Activated CD4-positive, alpha-beta T cell treated with anti-CD3 and anti-CD28 coated beads, Interleukin-2, amount 10 ng/mL, durations not matched to agents 7 days and 5 days (primary cell): ENCODE measurements at places on chromosomes 3 and 15. TPM values are rescaled to one million over a fixed set of nuclear protein-coding genes. Genes with fewer than 3 reads are reported as not detected.

- no peak for DNase-seq
- no peak overlapping the region for H3K27ac ChIP-seq
Measured at GRCh38 chr3:45771831-45772230, 24.5 kb downstream of the SLC6A20 start.

DNA sequence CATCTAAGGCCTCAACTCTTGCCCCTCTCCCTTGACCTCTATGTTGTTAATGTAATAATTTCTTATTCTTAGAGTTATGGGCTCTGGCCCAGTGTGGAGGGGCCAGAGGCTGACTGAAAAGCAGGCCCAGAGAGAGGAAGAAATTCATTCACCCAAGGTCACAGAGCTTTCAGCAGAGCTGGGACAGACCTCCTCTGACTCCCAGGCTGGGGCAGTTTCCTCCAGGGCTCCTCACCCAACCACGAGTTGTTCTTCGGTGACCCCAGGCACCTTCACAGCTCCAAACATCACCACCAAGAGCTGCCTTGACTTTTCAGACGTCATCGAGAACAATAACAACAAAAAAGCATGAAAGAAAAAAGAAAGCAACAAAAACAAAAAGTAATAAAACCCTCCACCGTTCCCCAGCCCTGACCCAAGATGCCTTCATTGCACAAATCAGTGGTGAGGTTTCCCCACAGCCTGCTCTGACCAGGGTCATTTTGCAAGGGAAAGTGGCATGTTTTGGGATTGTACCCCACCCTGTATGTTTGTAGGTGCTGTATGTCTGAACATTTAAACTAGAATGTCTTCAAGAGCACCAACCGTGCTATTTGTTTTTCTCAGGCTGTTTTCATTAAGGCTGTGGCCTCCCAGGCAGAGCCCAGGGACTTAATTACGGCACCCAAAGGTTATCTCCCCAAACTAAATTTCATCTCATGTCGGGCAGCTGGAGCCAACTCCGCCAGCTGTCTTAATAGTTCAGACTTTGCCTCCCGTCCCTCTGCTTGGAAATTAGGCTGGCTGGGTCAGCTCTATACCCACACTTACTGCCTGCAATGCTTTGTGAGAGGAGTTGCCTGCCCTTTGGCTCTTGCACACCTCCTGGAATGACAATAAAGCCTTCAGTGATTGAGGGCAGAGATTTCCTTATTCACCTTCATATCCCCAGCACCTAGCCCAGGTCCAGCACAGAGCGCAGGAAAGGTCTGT lies 173.8 kb downstream of the RPLP1 start:
- peaks cover 30% of the 10 kb centered on the region for H3K27me3 ChIP-seq
- H3K4me1 ChIP-seq = peaks cover 8% of the 10 kb centered on the region
- no peak overlapping the region for H3K27ac ChIP-seq
- no peak for DNase-seq

DNA sequence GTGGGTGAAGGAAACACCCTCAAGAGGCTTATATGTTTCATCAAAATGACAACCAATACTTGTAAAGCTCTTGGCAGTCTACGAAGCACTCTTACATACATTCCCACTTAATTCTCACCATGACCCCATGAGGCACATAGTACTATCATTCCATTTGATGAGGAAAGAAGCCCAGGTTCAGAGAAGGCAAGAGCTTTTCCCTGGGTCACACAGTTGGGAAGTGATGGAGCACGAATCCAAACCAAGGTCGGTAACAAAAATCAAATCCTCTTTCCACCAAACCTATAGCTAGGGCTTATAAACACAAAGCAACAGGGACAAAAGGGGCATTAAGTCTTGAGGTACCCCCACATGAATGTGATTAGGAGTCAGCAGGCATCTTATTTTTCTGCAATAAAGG lies 187.1 kb downstream of the UACA start:
- no peak overlapping the region for H3K27ac ChIP-seq
- DNase-seq = no peak

DNA sequence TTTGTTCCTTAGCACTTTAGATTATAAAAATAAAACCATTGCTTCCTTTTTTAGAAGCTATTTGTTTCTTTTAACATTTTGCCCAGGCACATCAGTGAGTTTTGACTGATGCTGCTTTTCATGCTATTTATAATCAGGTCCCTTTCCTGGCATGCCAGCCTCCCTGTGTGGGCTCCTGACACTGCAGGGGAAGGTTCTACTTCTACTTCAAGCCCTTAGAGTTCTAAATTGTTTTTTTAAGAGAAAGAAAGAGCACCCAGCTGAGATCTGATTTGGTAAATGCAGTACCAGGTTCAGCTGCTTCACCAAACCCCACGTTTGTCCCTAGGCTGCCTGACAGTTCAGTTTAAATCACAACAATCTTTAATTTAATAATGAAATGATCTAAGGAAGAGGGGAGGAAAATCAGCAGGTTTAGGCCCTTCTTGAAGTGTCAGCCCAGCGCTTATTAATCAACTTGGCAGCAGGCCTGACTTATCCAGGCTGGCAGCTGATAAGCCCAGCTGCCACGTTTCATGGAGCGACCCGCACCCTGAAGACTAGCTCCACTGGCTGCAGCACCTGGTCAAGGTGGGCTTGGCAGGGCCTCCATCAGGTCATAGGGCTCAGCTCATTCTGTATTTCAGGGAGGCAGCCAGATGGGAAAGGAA lies 29.0 kb downstream of the HGD start:
- H3K27me3 ChIP-seq = no peaks in the 10 kb centered on the region
- H3K4me3 ChIP-seq = no peak overlapping the region
- DNase-seq = no peak
- no peaks in the 10 kb centered on the region for H3K36me3 ChIP-seq
- H3K27ac ChIP-seq = no peak overlapping the region

DNA sequence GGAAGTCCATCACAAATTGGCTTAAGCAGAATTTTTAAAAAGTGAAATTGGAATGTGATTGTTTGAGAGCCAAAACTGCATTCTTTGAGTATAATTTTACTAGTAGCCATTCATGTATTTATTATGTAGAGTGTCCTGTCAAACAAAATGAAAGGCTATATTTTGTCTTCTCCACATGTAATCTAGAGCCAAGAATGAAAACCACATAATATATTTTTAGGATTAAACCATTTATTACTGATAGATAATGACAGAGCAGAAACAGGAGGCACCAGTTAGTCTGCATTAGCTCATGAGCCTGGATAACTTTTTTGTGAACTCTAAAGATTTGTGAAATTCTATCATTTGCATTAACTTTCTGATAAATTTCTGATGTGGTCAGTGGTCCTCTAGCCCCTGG lies 130.2 kb downstream of the FILIP1L start:
- no peak overlapping the region for H3K4me3 ChIP-seq
- no peak for DNase-seq
- H3K27ac ChIP-seq = no peak overlapping the region
- no peaks in the 10 kb centered on the region for H3K36me3 ChIP-seq
- no peaks in the 10 kb centered on the region for H3K27me3 ChIP-seq

- DNase-seq = no peak
- H3K27ac ChIP-seq = no peak overlapping the region
- H3K4me1 ChIP-seq = peaks cover 65% of the 10 kb centered on the region
- peaks cover 2% of the 10 kb centered on the region for H3K27me3 ChIP-seq
Measured at GRCh38 chr3:59759298-59760031, 709.6 kb upstream of the CFAP20DC start.

GRCh38 chr3:197378985-197379718 lies 80.7 kb upstream of the DLG1 start:
- DNase-seq = no peak
- peaks cover 3% of the 10 kb centered on the region for H3K4me1 ChIP-seq
- peaks cover 3% of the 10 kb centered on the region for H3K27me3 ChIP-seq
- no peaks in the 10 kb centered on the region for H3K36me3 ChIP-seq
- H3K4me3 ChIP-seq = no peak overlapping the region
- no peak overlapping the region for H3K27ac ChIP-seq

- H3K4me3 ChIP-seq = no peak overlapping the region
- H3K27ac ChIP-seq = no peak overlapping the region
- no peaks in the 10 kb centered on the region for H3K27me3 ChIP-seq
- DNase-seq = no peak
- H3K36me3 ChIP-seq = peaks cover 26% of the 10 kb centered on the region
- H3K4me1 ChIP-seq = peaks cover 6% of the 10 kb centered on the region
Measured at GRCh38 chr15:89127054-89127702, 38.9 kb downstream of the ABHD2 start.

- H3K36me3 ChIP-seq = peaks cover 60% of the 10 kb centered on the region
- no peaks in the 10 kb centered on the region for H3K27me3 ChIP-seq
- peak overlapping the region; percentile 51 for H3K4me3 ChIP-seq
- peaks cover 97% of the 10 kb centered on the region for H3K4me1 ChIP-seq
- peak; percentile 73 for DNase-seq
Measured at GRCh38 chr15:78049691-78050440, 27.6 kb downstream of the TBC1D2B start.

DNA sequence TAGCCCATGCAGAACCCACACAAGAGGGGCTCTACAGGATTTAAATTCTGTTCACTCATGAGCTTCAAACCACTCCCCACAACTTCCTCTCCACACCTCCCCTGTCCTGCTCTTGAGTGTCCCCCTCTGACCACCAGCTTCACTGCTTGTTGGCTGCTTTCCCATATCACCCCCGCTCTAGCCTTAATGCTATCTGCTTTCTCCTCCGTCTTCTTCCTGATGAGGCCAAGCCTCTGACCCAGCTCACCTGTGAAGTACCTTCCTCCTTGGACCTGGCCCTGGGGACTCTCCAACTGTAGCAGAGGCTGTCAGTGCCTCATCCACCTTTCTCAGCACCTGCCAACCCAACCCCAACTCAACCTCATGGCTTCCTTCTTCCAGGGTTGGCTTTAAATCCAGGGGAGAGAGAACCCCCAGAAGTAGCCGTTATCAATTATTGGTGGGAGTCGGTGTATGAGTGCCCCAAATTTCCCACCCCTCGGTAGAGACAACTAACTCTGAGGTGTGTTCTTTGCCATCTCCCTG lies 174.8 kb downstream of the MINAR1 start:
- H3K4me1 ChIP-seq = no peaks in the 10 kb centered on the region
- no peaks in the 10 kb centered on the region for H3K36me3 ChIP-seq
- no peak for DNase-seq
- H3K4me3 ChIP-seq = no peak overlapping the region

- no peak for DNase-seq
- peaks cover 2% of the 10 kb centered on the region for H3K27me3 ChIP-seq
- no peaks in the 10 kb centered on the region for H3K36me3 ChIP-seq
- H3K27ac ChIP-seq = no peak overlapping the region
Measured at GRCh38 chr15:67019069-67019468, 46.3 kb upstream of the SMAD3 start.

GRCh38 chr3:183178833-183179549 lies 16.5 kb upstream of the LAMP3 start:
- peaks cover 14% of the 10 kb centered on the region for H3K4me1 ChIP-seq
- peaks cover 37% of the 10 kb centered on the region for H3K27me3 ChIP-seq
- H3K4me3 ChIP-seq = peak overlapping the region; percentile 68

DNA sequence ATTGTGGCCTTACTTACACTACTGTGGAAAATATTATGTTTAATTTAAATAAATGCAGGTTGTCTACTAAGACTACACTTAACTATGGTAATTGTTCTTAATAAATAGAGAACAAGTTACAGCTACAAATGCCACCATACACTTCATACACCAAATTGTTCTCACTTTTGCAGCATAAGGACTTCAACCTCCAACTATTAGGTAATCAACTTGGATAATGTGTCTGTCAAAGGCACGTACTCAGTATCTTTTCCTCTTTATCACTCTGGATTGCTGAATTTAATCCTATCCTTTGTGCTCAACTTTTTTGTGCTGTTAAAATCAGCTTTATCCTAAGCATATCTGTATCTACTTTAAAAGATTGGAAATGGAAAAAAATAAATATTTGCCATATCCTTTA lies 41.6 kb upstream of the TMEM87A start:
- H3K36me3 ChIP-seq = peaks cover 16% of the 10 kb centered on the region
- H3K27me3 ChIP-seq = no peaks in the 10 kb centered on the region
- no peak for DNase-seq
- no peak overlapping the region for H3K4me3 ChIP-seq

GRCh38 chr15:82680200-82681102 lies 29.2 kb downstream of the AP3B2 start:
- peaks cover 30% of the 10 kb centered on the region for H3K27me3 ChIP-seq
- H3K27ac ChIP-seq = peak overlapping the region; percentile 33
- peaks cover 10% of the 10 kb centered on the region for H3K4me1 ChIP-seq

- no peaks in the 10 kb centered on the region for H3K36me3 ChIP-seq
- no peaks in the 10 kb centered on the region for H3K27me3 ChIP-seq
- H3K4me3 ChIP-seq = no peak overlapping the region
- DNase-seq = no peak
Measured at GRCh38 chr3:138862924-138863775, 28.4 kb upstream of the PIK3CB start.

- no peak overlapping the region for H3K27ac ChIP-seq
- H3K36me3 ChIP-seq = no peaks in the 10 kb centered on the region
- no peak for DNase-seq
- H3K27me3 ChIP-seq = peaks cover 33% of the 10 kb centered on the region
Measured at GRCh38 chr15:62173215-62173614, 8.1 kb upstream of the C2CD4B start.

GRCh38 chr3:50258029-50258680 lies 10.8 kb upstream of the SEMA3B start:
- H3K4me1 ChIP-seq = peaks cover 9% of the 10 kb centered on the region
- H3K4me3 ChIP-seq = no peak overlapping the region
- H3K27me3 ChIP-seq = no peaks in the 10 kb centered on the region
- no peak overlapping the region for H3K27ac ChIP-seq

GRCh38 chr3:61415201-61415600 lies 146.2 kb upstream of the PTPRG start:
- no peak for DNase-seq
- H3K27ac ChIP-seq = no peak overlapping the region
- peaks cover 3% of the 10 kb centered on the region for H3K4me1 ChIP-seq

GRCh38 chr3:160778480-160778879 lies 22.4 kb downstream of the PPM1L start:
- H3K27ac ChIP-seq = no peak overlapping the region
- no peaks in the 10 kb centered on the region for H3K36me3 ChIP-seq
- H3K4me1 ChIP-seq = peaks cover 10% of the 10 kb centered on the region

GRCh38 chr3:39156421-39156820 lies 3.0 kb upstream of the CSRNP1 start:
- no peak overlapping the region for H3K4me3 ChIP-seq
- no peak overlapping the region for H3K27ac ChIP-seq
- H3K36me3 ChIP-seq = peaks cover 3% of the 10 kb centered on the region
- H3K4me1 ChIP-seq = peaks cover 30% of the 10 kb centered on the region

GRCh38 chr15:70234256-70234905 lies 136.7 kb upstream of the TLE3 start:
- peaks cover 29% of the 10 kb centered on the region for H3K4me1 ChIP-seq
- H3K27ac ChIP-seq = no peak overlapping the region
- peaks cover 27% of the 10 kb centered on the region for H3K27me3 ChIP-seq
- H3K36me3 ChIP-seq = peaks cover 19% of the 10 kb centered on the region

- H3K27ac ChIP-seq = no peak overlapping the region
- no peaks in the 10 kb centered on the region for H3K36me3 ChIP-seq
- H3K27me3 ChIP-seq = peaks cover 3% of the 10 kb centered on the region
- H3K4me3 ChIP-seq = no peak overlapping the region
- no peaks in the 10 kb centered on the region for H3K4me1 ChIP-seq
Measured at GRCh38 chr3:23161308-23161707, 41.8 kb upstream of the UBE2E2 start.

- no peak for DNase-seq
- H3K4me1 ChIP-seq = no peaks in the 10 kb centered on the region
- H3K27ac ChIP-seq = no peak overlapping the region
- no peak overlapping the region for H3K4me3 ChIP-seq
- no peaks in the 10 kb centered on the region for H3K27me3 ChIP-seq
Measured at GRCh38 chr3:24596626-24597025, 102.0 kb upstream of the THRB start.

Gene MCTP2
- 17.0 TPM for total RNA-seq

Gene MORC1
- not detected for total RNA-seq

Gene ZSCAN2
- total RNA-seq = 6.3 TPM

Gene PML
- 118 TPM for total RNA-seq

Gene DUOXA1
- not detected for total RNA-seq

Gene CFAP20DC
- total RNA-seq = 2.0 TPM

Gene GOLGA6D
- not detected for total RNA-seq

Gene ACOX2
- total RNA-seq = not detected

Gene GABRR3
- total RNA-seq = not detected

Gene REC114
- total RNA-seq = not detected

Gene VIPR1
- 19.9 TPM for total RNA-seq

Gene PFN2
- 0.50 TPM for total RNA-seq

Gene DAPK2
- total RNA-seq = 0.83 TPM
